ENCODE measurements at places on chromosomes 2 and 18.

GRCh38 chr2:212984129-212984528, 167.3 kb downstream of the IKZF2 start:
- DNase-seq, result no peak

DNA sequence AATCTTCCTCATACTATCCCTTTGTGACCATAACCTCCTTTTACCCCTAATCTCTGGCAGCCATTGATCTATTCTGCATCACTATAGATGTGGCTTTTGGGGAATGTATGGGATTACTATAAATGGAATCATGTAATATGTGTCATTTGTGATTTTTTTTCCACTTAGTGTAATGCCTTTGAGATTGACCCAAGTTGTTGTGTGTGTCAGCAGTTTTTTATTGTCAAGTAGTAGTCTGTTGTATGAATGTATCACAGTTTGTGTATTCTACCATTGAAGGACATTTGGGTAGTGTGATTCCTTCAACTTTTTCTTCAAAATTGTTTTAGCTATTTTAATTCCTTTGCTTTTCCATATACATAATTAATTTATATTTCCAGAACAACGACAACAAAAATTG, 18.6 kb downstream of the VRK2 start:
- no peak for DNase-seq

- no peak for DNase-seq
Measured at GRCh38 chr2:201730651-201731285, 32.3 kb upstream of the MPP4 start.

GRCh38 chr2:105910497-105911238, 166.0 kb downstream of the NCK2 start:
- no peak for DNase-seq

GRCh38 chr2:145751629-145752028, 1231.7 kb upstream of the ZEB2 start:
- DNase-seq, result no peak

DNA sequence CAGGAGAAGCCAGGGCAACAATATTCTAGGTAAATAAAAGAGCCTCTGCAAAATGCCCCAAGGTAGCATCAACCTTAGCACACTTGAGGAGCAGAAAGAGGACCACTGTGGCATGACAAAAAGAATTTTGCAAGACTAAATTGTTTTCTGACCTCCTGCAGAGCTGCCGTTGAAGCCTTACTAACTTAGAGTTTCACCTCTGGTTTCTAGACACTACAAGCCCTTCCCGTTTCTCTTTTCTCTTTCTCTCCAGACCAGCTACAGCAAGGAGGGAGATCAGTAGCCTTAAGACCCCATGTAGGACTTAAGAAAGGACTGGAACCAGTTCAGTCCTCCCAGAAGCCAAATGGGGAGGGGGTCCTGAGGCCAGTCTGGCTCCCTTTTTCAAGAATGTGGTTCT, 73.3 kb upstream of the SP3 start:
- no peak for DNase-seq

GRCh38 chr18:51135795-51136194, 61.7 kb downstream of the MEX3C start:
- no peak for DNase-seq

- DNase-seq, result no peak
Measured at GRCh38 chr2:220674033-220674432, 898.1 kb downstream of the EPHA4 start.

GRCh38 chr18:67805261-67805660, 288.7 kb upstream of the DSEL start:
- DNase-seq, result no peak

- DNase-seq, result no peak
Measured at GRCh38 chr2:109497463-109497862, 116.3 kb downstream of the SEPTIN10 start.

DNA sequence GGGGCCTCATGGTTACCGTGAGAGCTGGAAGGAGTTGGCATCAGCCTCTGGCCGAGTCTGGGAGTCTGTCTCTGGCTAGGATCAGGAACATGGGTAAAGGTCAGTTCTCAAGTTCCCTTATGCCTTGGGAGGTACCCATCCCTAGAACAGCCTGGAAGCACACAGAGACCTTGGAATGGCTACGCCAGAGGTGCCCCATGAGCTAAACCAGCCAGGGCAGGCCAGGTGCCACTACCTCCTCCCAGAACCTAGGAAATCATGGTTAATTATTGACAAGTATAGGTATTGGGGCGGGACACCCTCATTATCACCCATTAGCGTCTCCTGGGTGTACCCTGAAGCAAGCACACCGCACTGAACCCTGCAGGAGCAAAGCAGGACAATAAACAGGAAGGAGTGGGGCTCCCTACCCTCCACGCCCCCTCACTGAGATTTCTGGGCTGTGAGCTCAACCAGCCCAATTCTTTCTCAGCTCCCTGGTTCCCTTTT, 3.0 kb upstream of the ASPRV1 start:
- DNase-seq, result no peak

GRCh38 chr18:34196256-34196655, 28.5 kb downstream of the NOL4 start:
- DNase-seq, result no peak

DNA sequence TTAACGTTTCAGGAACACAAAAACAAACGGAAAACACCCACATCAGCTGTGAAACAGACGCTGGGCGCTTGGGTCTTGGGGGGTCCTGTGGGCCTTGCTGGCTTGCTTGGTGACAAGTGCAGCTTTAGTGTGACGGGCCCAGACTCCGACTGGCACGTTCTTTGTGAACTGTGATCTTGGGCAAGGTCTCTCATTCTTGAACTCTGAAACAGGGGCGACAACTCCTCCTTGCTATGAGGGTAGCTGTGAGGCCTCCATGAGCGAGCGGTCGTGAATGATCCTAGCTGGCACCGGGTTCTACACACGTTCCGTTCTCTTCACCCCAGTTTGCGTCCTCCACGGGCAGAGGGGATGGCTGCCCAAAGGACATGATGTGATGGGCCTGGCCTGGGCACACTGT, 8.7 kb upstream of the COLEC11 start:
- DNase-seq, result no peak

DNA sequence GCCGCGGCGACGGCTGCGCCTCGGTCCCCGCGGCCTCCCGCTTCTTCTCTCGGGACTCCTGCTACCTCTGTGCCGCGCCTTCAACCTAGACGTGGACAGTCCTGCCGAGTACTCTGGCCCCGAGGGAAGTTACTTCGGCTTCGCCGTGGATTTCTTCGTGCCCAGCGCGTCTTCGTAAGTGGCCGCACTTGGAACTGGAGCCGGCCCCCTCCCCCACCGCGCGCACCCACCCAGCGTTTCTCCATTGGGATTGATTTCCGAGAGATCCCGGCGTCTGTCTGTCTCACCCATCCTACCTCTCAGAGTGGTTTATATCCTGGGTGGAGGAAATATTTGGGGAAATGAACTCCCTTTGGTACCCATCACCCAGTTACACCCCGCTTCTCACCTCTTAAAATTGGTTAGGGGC, 498 bp downstream of the ITGAV start:
- DNase-seq, result no peak
